Astrocyte (in vitro differentiated cells and primary cell): ENCODE measurements at places on chromosomes 2 and 18. TPM values are rescaled to one million over a fixed set of nuclear protein-coding genes. Genes with fewer than 3 reads are reported as not detected.
A peak's percentile ranks its signal among the peaks of the same experiment; 100 is the strongest.

DNA sequence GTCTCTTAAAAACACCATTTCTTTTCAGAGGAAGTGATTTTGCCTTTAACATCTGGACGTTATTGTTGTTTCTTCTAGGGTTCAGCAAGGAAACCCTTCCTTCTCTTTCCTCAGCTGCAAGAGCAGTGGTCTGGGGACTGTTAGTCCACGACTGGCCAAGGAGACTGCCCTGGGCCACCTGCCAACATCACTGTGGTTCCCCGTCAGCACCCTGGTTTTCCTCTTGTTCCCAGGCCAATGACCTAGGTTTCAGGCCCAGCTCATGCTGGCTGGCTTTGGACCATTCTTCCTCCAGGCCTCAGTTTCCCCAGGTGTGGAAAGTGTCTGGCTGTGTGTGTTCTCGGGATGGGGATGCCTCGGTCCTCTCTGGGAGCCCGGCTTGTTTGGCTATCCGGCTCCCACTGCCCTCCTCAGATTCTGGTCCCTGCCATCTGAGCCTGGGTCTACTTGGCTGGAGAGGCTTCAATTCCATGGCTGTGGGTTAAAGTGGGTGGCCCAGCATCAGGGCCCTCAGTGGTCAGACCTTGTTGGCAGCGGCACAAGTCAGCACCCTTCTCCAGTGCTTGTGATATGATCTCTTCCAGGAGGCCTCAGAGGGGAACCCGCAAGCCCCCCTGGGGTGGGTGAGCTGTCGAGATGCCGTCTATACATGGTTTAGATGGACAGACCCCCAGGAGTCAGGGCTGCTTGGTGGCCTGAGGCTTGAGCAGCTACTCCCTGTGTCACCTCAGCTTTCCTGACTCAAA, 234.3 kb upstream of the HS6ST1 start:
- no peak for DNase-seq

The CTAGE1 gene
- 0.12 and 0.30 TPM in 2 replicates for total RNA-seq

GRCh38 chr2:4135765-4136164, 432.4 kb downstream of the DCDC2C start:
- no peak for DNase-seq

DNA sequence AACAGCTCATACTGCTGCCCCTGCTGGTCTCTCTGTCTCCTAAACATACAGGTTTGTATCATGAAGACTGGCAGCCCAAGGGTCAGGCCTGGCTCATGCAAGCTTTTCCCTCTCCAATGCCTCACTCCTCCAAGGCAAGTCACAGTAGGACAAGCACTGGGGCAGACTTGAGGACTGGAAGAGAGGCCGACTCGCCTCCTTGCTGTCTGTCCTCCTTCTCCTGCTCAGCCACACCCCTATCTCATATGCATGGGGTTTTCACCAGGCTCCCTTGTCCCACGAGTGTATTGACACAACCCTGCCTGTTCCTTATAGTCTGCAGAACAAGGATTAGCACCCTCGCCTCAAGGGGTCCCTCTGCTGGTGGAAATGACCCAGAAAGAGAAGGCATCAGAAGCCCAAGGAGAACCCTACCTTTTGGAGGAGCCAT, 223.7 kb downstream of the SOX11 start:
- DNase-seq = peak; percentile 15

DNA sequence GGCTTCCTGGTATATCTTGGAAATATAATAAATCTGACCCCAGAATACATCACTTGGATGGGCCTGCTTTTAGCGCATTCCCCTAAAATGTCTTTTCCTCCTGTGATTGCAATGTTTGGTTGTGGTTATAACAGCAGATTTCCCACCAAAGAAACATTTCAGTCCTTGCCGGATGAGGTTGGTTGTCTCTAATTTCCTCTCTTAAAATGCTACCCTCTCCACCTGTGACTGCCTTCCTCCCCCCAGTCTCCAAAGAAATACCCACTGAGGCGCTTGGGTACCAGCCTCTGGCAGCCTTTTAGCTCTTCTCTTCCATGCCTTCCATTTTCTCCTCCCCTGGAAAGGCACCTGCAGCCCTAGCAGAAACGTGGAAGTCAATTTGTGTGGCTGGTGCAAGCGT, 102.1 kb upstream of the SIX3 start:
- no peak for DNase-seq

The AQP4 gene
- 0.22 TPM in 1 of 2 replicates, not detected in the other for total RNA-seq

GRCh38 chr18:9334973-9335696, 562 bp downstream of the TWSG1 start:
- DNase-seq = peak; percentile 38

The CENPA gene
- total RNA-seq = 0.75 and 2.7 TPM in 2 replicates

DNA sequence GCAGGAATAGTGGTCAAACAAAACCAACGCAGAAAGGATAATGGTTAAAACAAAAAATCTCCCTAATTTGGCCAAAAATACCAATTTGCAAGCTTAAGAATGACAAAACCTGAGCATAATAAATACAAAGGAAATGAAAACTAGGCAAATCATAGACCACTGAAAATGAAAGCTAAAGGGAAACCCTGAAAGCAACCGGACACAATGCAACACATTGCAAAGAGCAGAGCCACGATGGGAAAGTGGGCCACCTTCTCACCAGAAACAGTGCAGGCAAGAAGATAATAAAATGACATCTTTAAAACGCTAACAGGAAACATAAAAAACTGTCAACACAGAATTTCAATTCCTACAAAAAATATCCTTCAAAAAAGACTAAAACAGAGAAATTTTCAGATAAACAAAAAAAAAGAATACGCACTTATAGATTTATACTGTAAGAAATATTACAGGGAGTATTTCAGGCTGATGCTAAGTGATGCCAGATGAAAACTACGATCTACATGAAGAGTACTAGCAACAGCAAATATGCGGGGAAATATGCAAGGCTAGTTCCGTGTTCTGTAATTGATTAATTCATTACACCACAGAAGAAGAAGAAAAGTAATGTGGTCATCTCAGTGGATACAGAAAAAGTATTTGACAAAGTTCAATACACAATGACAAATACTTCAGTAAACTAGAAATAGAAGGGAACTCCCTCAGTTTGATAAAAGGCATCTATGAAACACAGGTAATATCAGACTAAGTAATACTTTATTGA, 239.5 kb downstream of the L3MBTL4 start:
- no peak for DNase-seq
